ENCODE measurements at places on chromosomes 2 and 18.

DNA sequence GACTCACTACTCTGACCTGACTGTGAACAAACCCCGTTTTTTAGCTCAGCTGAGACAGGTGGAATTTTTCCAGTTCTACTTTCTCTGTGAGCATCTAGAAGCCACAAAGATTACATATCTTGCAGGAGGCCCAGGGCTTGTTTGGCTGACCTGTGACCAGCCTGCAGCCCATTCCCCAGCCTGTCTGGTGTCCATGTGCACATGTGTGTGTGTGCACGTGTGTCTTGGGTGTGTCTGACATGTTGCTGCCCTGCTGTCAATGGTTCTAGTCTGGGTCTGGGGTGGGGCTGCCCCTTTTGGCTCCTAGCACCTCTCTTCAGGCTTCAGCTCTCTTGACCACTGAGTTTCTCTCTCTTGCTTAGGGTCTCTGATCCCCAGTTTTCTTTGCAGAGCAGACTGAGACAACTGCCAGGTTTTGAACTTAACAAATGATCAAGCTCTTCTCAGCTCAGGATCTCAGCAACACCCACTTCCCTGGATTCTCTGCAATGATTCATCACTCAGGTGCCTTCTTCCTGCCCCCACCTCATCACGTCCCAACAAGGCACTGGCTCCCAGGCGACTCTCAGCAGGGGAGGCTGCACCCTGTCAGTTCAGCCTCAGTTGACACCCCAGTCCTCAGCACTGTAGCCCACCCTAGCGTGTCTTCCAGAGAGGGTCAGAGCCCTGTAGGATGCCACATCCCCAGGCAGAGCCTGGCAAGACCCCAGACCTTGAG, 130.3 kb downstream of the CELF4 start:
- DNase-seq, result no peak

GRCh38 chr2:216606551-216607276, 26.5 kb upstream of the IGFBP2 start:
- peak; percentile 43 for DNase-seq

GRCh38 chr2:223762853-223763252, 74.5 kb downstream of the AP1S3 start:
- no peak for DNase-seq

GRCh38 chr2:144374163-144374661, 145.7 kb downstream of the ZEB2 start:
- DNase-seq, result no peak

- no peak for DNase-seq
Observed at GRCh38 chr2:178448968-178449661, 1.9 kb downstream of the PRKRA start.

- DNase-seq, result peak; percentile 45
Observed at GRCh38 chr2:160406591-160407392, 86.8 kb downstream of the RBMS1 start.

DNA sequence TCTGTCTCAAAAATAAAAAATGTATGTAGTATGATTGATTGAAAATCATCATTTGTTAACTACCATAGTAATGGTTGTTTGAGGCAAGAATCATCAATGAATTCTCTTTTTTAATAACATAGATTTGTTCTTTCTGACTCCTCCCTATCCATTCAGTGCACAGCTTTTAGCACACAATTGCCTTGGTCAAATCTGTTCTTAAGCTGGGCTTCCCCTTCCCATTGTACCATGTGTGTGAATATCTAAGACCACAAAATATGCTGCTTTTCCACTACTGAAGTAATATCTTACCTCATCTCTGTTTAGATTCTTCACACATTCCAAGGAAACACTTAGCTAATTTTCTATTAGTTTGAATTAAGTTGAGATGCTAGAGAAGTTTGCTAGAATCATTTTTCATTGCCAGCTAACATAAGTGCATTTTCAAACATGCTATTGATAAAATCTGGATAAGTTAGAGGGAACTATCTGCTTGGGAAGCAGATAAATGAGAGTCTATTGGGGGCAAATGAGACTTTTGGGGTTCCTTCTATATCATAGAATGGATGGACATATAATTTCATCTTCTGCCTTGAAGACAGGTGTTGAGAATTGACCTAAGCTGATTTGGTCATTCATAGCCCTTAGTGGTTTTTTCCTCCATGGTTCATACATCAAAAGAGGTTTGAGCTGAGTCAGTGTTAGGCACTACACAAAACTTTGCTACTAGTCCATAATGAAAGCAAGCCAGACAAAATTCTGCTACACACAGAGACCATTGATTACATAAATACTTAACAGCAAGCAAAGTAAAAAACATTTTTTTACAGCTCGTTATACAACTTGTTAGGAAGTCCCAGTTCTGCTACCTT, 231.9 kb downstream of the PLCL1 start:
- no peak for DNase-seq

DNA sequence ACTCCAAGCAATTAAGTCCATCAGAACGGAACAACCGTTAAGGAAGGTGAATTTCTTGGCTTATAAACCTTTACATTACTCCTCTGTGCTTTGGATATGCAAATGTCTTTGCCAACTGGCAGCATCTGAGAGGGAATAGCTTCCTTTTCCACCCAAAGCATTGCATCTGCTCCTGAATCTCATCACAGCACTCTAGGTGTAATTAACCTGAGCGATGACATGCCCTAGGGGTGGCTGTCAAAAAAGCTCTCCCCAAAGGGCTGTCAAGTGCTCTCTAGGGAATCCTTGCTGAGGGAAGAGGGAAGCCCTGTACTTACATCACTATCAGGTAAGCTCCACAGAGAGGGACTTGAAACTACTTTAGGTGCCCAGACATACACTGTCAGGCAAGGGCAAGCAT, 5.5 kb upstream of the SMARCAL1 start:
- DNase-seq, result no peak

DNA sequence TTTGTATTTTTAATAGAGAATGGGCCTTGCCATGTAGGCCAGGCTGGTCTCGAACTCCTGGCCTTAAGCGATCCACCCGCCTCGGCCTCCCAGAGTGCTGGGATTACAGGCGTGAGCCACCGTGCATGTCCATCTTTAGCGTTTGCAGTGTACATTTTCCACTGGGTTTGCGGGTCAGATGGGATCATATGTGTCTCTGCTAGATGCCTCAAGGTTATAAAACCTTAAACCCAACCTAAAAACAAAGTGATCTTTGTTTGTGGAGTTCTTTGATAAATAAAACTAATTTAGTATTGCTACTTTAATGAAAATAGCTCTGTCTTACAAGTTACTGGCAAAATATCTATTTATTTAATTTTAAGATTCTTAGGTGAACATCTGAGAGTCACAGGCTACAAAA, 13.1 kb upstream of the ALPG start:
- DNase-seq, result no peak

DNA sequence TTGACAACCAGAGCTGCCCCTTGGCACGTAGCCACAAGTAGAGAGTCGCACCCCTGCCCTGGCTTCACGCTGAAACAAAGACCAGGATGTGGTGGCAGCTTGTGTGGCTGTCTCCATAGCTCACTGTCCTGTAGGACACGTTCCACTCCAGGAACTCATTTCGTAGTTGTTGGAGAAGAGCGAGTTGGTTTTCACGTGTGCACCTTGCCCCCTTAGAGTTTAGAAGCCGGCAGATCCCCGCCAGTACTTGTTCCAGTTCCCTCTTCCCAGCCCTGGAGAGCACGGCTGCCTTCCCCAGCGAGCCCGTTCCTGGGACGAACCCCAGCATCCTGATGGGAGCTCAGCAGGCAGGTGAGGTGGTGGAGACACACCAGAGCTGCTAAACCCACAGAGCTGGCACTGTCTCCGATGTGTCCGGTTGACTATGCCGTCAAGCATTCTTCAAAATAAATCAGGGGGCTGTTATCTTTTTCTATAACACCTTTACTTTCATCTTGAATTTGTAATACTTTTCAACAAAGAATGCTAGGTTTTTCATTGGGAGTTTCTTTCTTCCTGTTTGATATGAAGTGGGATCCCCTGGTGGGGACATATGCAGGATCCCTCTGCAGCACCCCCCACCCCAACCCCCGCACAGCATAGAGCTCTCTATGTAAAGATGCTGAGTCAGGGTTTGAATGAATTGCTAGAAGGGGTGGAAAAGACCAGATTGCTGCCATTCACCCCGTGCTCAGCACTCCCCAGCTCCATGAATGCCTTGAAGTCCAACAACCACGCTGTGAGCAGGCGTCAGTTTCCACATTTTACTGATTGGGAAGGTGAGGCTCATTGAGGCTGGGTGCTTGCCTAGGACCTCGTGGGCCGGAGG, 44.5 kb downstream of the GREB1 start:
- DNase-seq, result no peak

GRCh38 chr18:45793264-45793965, 32.1 kb upstream of the SIGLEC15 start:
- DNase-seq, result no peak

- no peak for DNase-seq
Observed at GRCh38 chr2:107405261-107405660, 421.4 kb upstream of the RGPD4 start.

DNA sequence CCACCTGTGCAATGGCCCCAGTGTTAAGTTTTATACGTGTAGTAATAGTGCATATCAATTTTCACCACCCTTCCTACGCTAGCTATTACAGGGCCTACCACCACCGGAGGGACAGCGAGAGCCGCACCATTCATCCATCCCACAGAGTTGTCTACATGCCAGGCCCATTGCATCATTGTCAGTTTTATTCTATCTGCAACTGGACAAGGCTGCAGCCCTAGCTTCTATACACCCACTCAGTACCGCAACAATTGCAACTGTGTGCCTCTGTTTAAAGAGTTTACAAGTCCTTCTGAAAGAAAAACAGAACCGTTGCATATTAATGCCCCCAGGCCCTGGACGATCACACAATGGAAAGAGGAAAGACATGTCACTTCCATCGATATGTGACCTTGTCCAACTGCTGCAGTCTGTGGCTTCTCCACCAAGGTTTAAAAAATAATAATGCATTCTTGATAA, 58.6 kb downstream of the ZEB2 start:
- no peak for DNase-seq

DNA sequence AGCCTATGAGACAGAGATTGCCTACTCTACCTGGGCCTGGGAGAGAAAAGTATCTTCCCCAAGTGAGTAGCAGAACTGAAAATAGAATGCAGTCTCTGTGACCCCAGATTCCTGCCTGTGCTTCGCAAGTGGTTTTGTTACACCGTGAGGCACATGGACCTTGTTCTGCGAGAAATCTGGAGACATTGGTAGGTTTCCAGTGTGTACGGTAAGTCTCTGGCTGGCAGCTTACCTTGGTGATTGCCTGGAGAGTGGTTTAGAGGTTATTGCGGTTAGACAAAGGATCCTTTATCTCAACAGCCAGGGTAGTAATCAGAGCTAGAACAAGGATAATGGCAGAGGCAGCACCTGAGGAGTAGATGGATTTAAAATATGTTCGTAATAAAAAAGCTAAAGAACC, 606.0 kb upstream of the GCFC2 start:
- no peak for DNase-seq

DNA sequence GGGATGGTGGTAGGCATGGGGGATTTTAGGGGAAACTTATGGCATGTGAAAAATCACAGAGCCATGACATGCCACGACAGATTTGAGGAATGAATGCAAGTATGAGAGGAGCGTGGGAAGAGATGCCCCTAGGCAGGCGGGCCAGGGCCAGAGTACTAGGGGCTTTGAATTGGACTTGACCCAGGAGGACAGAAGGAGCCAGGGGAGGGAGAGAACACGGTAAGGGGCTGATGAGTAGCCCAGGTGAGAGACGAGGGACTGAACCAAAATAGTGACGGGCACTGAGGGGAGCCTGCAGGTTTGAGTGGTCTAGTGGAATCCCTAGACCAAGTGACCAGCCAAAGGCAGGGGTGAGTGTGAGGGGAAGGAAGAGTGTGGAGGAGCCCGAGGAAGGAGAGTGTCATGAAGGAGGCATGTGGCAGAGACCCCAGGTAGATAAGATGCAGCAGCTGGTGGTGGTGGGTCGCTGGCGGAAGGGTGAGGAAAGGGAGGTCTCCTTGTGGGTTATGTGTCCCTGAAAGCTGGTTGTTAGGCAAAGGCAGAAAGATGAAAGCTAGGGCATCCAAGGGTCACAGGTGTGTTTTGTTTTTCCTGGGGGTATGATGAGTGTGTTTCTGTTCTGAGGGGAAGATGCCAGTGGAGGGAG, 48.7 kb downstream of the ZBTB7C start:
- DNase-seq, result no peak

GRCh38 chr2:217551252-217551899, 451.4 kb downstream of the TNS1 start:
- no peak for DNase-seq

GRCh38 chr18:46894124-46894523, 23.2 kb downstream of the PIAS2 start:
- DNase-seq, result no peak

GRCh38 chr2:100820523-100821254, 750 bp downstream of the NPAS2 start:
- DNase-seq, result no peak

DNA sequence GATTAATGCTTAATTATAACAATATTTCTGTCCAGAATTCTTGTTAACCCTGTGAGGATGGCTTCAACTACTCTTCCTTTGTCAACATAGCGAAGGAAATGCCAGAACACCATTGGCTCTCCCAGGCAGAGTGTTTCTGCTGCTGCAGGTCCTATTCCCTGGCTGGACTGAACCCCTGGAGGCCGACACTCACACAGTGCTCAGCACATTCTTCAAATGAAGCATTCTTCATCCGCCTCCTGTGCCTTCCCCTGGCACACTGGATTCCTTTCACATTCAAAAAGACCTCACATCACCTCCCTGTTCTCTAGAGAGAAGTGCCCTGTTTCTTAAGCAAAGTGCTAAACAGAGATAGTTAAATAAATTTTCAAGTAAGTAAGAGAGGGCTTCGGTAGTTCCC, 187.3 kb upstream of the MSH6 start:
- no peak for DNase-seq

- no peak for DNase-seq
Observed at GRCh38 chr2:204110751-204111516, 174.4 kb downstream of the ICOS start.

DNA sequence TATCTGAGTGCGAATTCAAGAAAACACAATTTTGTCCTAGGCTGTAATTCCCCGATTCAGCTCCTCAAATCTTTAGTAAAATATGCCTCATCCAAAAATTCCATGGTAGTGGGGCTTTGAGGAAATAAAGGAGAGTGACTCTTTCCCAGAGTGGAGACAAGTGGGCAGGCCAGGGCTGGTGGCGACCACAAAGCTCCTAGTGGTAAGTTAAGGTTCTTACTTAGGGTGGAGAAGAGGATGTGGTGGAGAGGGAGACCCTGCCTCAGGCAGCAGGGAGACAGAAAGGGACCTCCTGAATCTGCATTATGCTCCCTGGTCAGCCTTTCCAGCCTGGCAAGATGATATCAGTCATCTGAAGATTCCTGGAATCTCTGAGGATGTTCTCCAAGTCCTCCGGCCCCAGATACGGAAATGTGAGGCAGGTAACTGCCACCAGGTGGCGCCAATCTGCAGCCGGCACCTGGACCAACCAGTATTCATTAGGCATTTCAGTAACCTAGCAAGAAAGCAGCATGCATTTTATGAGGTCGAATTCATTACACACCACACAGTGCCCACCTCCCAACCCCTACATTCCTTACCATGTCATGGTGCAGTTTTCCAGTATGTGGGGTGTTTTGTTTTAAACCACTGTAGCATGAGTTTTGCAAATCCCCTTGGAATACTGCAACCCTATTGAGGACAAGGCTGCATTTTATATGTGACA, 106.4 kb downstream of the POLE4 start:
- peak; percentile 38 for DNase-seq

Measured in GM19239 (cell line).